ENCODE measurements at places on chromosomes 16 and 17.

DNA sequence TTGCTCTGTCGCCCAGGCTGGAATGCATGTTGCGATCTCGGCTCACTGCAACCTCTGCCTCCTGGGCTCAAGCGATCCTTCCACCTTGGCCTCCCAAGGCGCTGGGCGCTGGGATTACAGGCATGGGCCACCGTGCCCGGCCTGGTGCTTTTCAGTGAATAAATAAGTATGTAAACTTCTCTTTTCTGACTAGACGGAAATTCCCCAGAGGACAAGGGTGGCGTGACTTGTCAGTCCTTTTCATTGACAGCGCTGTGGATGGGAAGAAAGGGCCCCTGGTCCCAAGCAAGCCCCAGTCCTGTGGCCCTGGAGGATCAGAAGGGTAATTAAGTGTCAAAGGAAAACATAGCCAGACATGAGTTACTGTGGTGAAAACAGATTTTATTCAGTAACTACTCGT lies 9.6 kb upstream of the SPN start:
- DNase-seq = no peak

DNA sequence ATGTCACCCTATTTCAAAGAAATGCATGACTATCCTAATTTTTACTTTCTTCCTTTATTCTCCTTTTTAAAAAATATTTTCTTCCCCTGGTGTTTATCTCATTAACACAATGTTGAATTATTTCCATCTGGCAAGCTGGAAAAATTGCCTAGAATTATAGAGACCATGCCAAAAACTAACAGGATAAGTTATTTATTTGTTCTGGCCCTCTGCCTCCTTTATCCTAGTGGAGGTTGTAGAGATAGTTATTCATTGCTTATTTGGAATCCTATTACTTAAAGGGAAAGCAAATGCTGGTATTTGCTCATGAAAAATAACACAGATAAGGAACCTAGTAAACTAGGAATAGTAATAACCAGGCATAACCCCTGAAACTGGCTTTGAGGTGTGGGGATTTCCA lies 684.9 kb upstream of the KIF2B start:
- no peak for DNase-seq

DNA sequence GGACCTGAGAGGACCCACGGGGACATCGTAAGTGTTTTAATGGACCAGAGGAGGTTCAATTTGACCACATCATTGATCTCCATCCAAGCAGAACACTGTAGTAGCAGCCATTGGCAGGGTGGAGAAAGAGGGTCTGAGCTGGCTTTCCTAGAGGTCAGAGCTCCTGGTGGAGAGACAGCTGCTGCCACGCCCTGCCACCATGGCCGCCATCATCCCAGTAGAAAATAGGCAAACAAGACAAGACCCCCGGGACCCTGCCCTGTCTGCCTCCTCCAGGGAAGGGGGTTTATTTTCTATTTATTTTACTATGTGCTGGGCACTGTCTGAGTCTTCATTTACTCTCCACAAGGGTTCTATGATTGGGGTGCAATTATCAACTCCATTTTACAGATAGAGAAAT lies 11.4 kb upstream of the ITGA3 start:
- DNase-seq = no peak

- no peak for DNase-seq
These were observed 221.4 kb upstream of the MAF start for GRCh38 chr16:79821911-79822310.

DNA sequence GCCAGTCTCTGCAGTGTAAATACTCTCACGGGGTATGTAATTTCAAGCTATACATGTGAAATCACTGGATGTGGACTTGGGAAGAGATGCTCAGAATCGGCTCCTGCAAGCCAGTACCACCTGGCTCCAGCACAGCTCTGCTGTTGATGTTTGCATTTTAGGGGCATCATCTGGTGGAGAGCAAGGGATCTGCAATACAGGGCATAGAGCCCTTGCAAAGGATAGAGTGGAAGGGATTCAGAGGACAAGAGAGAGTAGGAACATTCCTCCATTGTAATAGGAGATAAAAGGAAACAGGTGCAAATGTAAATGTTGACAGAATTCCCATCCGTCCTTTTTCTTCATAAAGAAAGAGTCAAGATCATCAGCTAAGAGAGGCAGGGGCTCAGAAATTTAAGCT lies 184.1 kb downstream of the PMP22 start:
- DNase-seq = no peak

DNA sequence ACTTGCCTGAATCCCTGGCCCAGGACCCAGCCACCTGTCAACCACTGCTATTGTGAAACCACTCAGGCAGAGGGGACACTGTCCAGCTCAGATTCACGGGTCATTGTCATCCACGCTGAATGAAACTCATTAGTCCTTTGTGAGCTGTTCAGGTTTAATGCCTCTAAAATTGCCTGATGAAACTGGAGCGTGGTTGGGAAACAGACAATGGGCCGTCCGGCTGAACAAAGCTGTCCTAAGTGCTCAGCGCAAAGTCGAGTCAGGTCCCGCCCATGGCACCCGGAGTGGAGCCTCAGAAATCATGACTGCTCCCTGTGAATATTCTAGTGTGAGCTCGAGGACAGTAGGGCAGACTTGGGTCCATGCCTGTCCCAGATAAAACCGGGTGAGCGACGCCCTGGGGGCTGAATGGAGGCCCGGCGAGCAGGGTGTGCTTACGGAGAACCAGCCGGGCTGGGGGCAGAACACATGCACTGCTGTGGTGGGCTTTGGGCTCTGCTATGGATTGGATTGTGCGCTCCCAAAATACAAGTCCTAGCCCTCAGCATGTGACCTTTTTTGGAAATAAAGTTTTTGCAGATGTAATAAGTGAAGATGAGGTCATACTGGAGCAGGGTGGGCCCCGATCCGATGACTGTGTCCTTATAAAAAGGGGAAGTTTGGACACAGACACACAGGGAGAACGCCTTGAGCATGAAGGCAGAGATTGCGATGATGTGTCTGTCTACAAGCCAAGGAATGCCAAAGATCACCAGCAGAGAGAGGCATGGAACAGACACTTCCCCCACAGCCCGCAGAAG lies 12.9 kb upstream of the CMIP start:
- DNase-seq = no peak

GRCh38 chr16:22318690-22319358 lies 21.6 kb downstream of the POLR3E start:
- peak; percentile 68 for DNase-seq

- DNase-seq = no peak
These were observed 333.0 kb upstream of the EEF2KMT start for GRCh38 chr16:5430598-5430997.

DNA sequence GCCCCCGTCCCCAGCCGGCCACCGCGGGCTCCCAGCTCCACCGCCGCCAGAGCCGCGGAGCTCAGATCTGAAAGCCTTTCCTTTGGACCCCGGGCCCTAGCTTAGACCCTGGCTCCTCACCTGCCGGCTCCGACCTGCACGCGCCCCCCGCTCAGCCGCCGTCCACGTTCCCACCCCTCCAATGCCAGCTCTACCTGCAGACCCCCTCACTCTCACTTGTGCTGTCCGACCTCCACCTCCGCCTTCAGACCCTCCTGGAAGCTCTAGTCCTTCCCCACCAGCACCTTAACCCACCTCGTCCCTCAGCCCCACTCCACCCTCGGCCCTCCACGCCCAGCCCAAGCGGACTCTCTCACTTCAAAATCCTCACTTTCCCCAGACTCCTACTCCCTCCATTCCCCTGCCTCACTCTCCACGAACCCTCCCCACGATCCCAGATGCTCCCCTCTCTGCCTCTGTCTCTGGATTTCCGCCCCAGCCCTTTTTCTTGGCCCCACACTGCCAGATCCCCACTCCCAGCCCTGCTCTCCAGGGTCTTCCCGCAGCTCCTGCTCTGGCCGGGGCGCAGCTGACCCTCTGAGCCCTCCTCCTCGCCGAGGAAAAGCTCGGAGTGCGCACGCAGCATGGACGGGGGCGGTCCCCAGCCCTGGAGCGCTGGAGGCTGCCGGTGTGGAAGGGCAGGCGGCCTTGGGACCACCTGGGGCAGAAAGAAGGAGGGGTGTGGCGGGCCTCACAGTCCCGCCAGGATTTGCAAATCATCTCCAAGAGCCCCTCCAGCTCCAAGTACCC lies at the start of gene TMEM114:
TSS of gene TMEM114 (minus strand) at position 612 of the 789 bp plus-strand sequence. CDS start 673 bp downstream, outside the sequence.
- DNase-seq = peak; percentile 57

GRCh38 chr17:60355663-60356594 lies 36.0 kb downstream of the USP32 start:
- DNase-seq = no peak

DNA sequence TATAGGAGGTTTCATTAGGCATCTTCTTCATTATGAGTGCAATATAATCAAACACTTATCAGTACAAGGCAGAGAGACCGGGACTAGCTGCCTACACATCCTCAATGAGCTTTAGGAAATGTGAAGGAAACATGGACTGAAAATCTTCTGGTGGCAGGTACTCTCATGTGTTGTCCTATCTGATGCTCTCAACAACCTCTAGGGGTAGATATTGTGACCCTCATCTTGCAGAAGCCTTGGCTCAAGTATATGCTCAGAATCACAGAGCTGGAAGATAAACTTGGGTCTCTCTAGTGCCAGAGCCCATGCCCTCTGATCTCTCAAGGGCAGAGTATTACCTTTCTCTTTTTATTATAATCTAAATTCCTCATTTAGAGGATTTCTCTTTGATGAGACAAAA lies 181.6 kb upstream of the C17orf78 start:
- DNase-seq = no peak

GRCh38 chr16:3501783-3502400 lies 1.1 kb downstream of the CLUAP1 start:
- DNase-seq = no peak

DNA sequence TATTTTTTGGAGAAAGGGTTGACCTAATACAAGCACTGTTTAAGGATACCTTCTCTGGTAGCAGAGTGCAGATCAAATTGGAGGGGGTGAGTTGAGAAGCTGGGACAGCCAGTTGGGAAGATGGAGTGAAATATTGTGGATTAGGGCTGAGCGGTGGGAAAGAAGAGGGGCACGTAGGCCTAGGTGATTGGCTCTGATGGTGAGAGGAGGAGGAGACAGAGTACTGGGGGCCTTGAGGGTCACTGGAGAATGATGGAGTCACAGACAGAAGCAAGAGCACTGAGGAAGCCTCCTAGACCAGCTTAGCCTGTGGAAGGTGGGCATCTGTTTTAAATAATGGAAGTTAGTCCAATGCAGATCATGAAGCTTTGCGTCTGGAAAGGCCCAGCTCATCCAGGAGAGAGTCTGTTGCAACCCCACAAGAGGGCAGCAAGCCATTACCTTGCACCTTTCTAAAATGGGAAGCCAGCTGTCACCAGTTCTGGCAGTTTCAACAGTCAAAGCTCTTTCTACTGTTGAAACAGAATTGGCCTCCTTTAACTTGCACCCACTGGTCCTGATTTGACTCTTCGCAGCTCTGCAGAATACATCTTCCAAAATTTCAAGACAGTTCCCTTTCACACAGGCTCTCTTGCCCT lies 11.8 kb downstream of the SLC9A5 start:
- DNase-seq = no peak

GRCh38 chr16:73018821-73019456 lies 29.0 kb downstream of the ZFHX3 start:
- DNase-seq = no peak

GRCh38 chr17:20084621-20085282 lies 75.6 kb downstream of the SPECC1 start:
- DNase-seq = no peak

DNA sequence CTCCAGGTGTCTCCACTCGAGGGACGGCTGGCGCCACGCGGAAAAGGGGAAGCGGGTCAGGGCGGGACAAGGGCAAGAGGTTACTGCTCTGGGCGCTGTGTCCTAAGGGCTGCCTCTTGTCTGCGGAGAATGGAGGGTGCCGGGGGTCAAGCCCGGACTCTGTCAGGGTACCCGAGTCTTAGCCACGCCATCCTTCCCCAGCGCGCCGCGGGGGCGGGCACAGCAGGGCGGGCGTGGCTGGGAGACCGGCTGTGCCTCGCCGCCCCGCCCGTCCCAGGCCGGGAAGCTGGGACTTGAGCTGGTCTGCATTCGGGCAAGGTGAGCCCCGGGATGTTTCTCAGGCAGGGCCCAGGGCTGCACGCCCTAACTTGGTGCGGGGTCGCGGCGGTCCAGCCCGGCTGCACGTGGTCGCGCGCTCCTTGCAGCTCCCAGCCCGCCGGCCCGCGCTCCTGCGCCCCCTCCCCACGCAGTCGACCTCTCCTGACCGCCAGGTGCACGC lies 6.2 kb upstream of the ACTG1 start:
- no peak for DNase-seq

DNA sequence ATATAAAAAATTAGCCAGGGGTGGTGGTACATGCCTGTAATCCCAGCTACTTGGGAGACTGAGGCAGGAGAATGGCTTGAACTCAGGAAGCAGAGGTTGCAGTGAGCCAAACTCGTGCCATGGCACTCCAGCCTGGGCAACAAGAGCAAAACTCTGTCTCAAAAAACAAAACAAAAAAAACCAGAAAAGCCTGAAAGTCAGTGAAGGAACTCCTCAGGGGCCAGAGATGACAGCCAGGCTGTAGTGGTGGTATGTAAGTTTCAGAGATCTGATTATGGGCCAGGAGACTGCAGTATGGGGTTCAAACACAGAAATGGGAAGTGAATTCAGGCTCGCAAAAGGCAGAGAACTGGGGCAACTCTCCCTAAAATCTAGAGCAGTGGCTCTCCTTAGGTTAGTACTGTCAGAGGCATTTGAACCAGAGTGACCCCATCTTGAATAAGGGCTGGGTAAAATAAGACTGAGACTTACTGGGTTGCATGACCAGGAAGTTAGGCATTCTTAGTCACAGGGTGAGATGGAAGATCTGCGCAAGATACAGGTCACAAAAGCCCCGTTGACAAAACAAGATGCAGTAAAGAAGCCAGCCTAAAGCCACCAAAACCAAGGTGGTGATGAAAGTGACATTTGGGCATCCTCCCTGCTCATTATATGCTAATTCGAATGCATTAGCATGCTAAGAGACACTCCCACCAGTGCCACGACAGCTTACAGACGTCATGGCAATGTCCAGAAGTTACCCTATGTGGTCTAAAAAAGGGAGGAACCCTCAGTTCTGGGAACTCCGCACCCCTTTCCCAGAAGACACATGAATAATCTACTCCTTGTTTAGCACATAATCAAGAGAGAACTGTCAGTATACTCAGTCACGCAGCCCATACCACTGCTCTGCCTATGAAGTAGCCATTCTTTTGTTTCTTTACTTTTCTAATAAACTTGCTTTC lies 120.2 kb upstream of the XYLT1 start:
- no peak for DNase-seq

GRCh38 chr17:77423589-77424451 lies 283.1 kb downstream of the SEC14L1 start:
- DNase-seq = no peak

GRCh38 chr16:12588510-12588909 lies 215.2 kb downstream of the CPPED1 start:
- DNase-seq = no peak

- no peak for DNase-seq
These were observed 305.1 kb upstream of the GOT2 start for GRCh38 chr16:59039066-59039720.

GRCh38 chr17:34408439-34408838 lies 45.4 kb upstream of the CCL1 start:
- DNase-seq = no peak
